ENCODE measurements at places on chromosomes 12 and 14.
A peak's percentile ranks its signal among the peaks of the same experiment; 100 is the strongest.

DNA sequence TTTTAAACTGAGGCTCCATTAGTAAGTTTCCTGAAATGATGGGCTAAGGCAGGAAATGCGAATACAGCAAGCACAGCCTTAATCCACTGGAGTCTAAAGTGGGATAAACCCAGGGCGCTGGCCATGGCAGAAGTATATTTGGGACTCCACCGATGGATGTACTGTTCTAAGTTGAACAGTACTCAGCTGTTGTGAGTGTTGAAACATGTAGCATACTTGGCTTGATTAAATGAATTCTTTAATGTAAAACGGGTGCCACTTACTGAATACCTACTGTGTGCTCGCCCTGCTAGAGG is 996 bp downstream of the SSPN start:
- no peak for DNase-seq

DNA sequence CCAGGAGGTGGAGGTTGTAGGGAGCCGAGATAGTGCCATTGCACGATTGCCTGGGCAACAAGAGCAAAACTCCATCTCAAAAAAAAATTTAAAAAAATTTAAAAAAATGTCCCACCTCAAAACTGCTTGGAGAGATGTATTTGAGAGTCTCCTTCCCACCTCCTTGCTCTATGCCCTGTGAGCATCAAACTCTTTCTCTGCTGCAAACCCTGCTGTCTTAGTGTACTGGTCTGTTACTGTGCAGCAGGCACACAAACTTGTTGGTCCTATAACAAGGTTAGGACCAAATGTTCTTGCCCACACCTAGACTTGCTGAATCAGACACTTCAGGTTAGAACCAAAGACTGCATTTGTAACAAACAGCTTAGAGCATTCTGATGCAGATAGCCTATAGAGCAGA is 153.5 kb upstream of the FUT8 start:
- no peak for DNase-seq

DNA sequence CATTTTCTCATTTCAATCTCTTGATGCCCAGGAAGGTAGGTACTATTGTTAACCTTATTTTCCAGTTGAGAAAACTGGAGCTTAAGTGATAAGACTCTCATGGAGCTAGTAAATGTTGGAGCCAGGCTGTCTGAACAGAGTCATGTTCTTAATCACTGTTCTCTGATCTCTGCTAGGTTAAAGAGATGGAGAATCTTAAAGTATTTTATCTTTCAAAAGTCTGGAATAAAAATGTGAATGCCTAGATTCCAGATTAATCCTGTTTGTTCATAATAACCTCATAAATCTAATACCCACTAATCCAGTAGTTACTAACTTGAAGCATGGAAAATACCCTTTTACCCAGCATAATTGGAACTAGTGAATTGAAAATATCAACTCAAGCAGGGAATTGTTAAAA is 341.0 kb upstream of the RGS6 start:
- no peak for DNase-seq

DNA sequence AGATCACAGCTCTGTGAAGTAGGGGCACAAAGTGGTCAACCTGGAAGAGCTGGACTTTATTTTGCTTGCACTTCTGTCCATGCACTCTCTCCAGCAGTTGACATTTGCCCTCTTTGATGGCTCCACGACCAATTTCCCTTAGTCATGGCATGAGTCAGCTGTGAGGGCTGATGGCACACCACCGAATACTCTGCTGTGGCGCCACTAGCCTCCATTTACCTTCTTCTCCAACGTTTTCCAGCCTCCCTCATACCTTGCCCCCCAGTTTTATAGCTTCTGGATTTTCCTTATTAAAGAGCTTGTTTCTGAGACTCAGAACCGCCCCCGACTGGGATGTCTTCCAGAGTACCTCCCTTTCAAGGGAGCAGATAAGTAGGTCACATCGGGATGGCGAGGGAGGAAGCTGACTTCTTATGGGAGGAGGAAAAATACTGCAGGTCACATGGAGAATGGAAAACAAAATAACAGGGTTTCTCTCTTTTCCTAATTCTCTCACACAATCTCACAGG is 17.6 kb downstream of the NINJ2 start:
- no peak for DNase-seq

DNA sequence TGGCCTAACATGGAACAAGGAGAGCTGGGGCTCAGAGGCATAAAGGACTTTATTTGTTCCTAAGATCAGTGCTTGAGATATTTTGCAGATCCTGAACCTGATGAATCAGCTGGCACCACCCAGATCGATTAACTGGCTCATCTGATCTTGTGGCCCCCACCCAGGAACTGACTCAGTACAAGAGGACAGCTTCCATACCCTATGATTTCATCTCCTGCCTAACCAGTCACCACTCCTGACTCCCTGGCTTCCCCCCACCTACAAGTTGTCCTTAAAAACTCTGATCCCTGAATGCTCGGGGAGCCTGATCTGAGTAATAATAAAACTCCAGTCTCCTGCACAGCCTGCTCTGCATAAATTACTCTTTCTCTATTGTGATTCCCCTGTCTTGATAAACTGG is 5.1 kb downstream of the C12orf56 start:
- no peak for DNase-seq

DNA sequence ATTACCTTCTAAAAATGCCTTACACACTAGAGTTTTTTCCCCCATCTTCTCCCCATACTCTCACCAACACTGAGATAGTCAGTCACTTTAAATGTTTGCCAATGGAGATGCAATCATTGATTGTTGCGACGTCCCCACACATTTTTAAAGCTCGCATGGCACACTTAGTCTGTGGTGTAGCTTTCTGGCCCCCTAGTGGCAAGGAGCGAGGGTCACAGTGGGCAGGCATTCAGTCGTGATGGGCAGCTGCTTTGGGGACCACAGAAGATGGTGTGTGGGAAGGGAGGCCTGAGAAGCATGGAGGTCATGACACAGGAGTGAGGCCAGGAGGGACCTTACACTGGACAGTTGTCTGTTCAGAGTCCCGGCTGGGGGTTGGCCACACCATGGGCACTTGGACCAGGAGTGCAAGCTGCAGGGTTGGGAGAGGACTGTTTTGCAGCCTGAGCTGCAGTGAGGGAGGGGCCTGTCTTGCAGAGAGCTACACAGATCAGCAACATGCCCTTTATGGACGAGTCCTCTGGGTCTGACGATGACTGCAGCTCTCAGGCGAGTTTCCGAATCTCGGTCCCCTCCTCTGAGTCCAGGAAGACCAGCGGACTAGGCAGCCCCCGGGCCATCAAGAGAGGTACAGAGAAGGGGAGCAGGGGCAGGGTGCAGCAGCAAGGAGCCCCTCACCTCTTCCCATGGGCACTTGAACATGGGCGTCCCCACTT is 28.6 kb downstream of the PIGH start:
- peak; percentile 59 for DNase-seq

- DNase-seq, result no peak
Observed at GRCh38 chr12:106831699-106832098, 57.2 kb downstream of the RIC8B start.

DNA sequence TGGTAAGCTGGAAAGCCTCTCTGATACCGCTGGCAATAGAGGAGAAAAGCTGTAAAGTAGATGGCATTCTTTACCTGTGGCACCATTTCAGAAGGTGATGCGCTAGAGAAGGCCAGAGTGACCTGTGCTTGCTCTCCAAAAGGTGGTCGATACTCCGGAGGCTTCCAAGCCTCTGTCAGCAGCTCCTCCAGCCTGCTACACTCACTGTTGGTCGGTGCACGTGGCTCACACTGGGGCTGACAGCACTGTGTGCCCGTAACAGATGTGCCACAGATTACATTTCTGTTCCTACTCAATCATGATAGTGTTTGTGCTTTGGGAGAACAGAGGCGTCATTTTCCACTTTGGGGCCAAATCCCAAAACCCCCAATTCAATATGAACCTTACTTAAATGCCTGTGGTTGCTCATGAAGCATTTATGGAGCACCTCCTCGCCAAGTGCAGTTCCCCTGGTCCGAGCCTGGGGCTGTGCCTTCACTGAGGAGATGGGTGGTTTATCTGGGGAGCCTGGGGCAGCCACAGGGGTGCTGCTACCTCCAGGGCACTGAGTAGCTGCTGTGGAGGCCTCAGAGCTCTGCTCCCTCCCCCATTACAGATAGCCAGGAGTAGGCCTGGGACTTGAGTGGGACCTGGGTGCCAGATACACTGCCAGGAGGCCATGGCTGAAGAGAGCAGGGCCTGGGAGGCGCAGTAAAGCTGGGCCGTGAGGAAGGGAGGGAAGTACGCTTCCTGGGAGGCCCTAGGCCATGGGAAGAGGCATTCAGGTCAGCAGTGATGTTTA is 26.8 kb downstream of the CCNK start:
- DNase-seq, result no peak

DNA sequence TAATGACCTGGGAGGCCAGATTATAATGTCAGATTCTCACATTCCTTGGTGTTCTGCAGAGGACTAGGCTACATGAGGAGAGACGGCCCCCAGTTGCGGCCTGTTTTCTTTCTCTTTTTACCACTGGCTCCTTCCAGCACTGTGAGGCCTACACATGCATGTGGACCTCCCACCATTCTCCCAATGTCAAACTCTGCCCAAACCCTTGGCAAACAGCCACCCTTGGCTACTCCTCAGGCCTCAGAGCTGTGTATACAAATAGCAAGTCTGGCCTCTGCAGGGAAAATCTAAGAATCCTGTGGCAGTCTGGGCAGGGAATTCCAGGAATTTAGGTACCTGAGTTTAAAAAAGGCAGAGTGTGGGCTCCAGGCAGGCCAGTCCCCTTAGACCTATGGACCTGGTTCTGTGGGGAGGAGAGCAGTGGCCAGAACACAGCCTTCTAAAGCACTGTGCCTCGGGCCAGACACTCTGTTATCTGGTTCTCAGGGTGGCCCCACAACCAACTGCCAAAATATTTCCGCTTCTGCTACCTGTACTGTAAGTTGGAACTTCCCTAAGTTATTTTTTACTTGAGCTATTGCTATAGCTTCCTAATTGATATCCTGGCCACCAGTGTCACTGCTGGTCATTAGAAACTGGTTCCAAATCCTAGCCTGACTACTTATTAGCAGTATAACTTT is 19.9 kb upstream of the NEDD1 start:
- no peak for DNase-seq

DNA sequence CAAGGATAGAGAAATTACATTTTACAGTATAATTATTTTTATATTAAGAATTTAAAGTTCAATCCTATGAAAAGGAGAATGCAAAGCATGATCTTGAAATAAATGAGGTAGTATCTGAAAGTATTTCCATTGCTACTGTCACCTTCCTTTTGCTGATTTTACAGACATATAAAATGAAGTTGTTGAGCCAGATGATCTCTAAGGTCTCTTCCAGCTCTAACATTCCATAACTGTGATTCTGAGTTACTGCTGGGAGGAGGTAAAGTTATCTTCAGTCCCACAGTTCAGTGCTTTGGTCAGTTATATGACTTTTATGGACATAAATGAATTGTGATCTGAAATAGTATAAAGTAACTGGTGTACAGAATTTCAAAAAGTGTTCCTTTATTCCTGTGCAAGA is 52.8 kb downstream of the SLC38A6 start:
- DNase-seq, result no peak

- DNase-seq, result peak; percentile 42
Observed at GRCh38 chr14:105473033-105473676, 1.5 kb upstream of the CRIP2 start.

DNA sequence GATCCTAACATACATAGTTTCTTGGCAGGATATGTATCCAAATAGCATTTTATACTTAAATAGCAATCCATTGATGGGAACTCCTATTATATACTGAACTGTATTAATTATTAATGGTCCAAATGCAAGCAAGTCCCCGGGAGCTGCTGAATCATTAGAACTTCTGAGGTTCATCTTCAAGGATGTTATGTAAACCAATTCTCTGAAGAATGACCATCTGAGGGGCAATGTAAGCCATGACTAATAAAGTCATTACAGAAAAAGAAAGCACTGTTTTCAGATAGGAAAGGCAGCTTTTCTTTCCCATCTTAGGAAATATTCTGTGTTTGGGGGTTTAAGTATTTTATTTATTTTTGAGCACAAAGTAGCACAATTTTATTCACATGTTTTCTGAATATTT is 166.1 kb upstream of the SLC16A7 start:
- no peak for DNase-seq

DNA sequence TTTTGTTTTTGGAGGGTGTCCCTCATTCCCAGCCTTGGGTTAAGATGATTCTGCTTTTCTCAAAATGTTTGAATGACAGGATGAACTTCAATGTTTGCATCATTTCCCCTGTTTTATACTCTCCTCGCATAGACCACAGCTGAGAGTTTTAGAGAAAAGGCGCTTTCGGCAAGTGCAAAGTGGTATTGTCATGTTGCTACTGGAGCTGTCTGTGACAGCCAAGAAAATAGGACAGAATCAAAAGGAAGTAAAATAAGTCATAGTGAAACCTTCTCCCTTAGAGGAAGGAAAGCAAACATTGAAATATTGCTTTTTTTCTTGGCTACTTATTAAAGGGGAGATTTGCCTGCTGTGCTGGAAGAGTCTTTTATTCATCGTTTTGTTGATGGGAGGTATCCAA is 33.5 kb upstream of the ARHGAP5 start:
- DNase-seq, result no peak

GRCh38 chr12:24979976-24980730 is 31.3 kb upstream of the BCAT1 start:
- DNase-seq, result no peak

DNA sequence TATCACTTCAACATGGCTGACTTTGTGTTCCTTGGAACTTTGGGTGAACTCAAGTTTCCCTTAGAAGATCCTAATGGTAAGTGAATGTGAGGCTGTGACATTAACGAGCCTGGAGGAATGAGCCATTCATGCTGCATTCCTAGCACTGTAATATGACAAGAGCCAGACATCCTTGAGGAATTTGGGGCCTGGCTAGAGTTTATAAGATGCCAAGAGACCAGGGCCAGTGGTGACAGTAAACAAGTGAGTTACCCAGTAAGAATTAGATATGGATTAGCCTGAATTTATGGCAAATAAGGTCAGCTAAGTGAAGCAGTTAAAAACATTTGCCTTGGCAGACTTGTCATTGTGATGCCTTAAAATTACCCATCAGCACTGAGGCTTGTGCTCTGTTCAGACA is 232.4 kb downstream of the AKAP6 start:
- no peak for DNase-seq

DNA sequence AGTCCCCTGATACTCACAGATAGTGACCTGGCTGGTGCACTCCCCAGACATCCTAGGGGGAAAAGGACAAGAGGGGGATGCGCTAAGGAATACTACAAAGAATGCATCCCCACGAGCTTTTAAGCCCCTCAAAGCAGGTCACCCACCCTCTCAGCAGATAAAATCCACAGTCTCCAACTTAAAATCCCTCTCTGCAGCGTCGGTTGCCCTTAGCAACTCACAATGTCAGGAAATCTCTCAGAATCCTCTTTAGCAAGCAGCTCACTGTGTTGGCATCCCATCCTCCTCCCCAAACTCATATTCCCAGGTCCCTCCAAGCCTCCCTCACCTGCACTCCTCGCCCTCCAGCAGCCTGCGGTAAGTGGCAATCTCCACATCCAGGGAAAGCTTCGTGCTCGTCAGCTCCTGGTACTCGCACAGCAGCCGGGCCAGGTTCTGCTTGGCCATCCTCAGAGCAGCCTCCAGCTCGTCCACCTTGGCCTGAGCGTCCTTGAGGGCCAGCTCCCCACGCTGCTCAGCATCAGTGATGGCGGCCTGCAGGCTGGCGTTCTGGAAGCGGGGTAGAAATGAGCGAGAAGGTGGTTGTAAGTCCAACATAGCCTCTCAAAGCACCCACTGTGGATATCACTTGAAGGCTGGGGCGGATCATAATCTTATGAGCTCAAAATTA is 5.5 kb upstream of the KRT79 start:
- DNase-seq, result no peak

Measured in NCI-H2081 (cell line).